ENCODE measurements at places on chromosomes 4 and X.

DNA sequence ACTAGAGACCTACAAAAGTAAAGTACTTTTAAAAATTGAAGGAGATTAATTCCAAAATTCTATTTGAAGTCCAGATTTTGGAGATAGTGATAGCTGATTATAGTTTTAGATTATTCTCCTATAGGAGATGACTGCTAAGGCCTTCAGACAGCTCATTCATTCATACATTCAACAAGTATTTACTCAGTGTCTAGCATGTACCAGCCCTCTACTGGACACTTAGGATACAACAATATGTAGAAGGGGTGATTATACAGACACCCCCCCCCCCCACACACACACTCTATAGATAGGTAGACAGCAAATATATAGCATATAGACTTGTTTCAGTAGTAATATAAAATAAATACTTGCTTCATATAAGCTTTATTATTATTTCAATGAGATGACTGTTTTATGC is 60.4 kb upstream of the TAF9B start:
- DNase-seq: no peak

GRCh38 chrX:17471121-17471520 is 96.1 kb downstream of the NHS start:
- no peak for DNase-seq

- no peak for DNase-seq
These were observed 279.0 kb downstream of the ANKRD50 start for GRCh38 chr4:124433500-124433899.

- no peak for DNase-seq
These were observed 869 bp downstream of the TMEM184C start for GRCh38 chr4:147617841-147618691.

GRCh38 chr4:16967722-16968121 is 69.3 kb upstream of the LDB2 start:
- DNase-seq: no peak

DNA sequence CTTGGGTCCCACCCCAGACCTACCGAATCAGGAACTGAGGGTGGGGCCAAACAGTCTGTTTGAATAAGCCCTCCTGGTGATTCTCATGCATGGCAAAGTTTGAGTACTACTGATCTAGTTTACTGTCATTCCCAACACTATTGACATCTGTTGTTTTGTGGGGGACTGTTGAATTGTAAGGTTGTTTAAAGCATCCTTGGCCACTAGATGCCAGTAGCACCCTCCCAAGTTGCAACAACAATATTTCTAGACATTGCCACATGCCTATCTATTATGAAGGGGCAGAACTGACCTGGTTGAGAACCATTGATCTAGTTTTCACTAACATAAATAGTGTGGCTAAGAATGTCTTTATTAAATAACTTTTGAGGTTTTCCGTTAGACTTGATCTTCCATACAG is 15.1 kb downstream of the TAF9B start:
- DNase-seq: no peak

GRCh38 chr4:39357002-39357401 is 9.2 kb downstream of the RFC1 start:
- no peak for DNase-seq

DNA sequence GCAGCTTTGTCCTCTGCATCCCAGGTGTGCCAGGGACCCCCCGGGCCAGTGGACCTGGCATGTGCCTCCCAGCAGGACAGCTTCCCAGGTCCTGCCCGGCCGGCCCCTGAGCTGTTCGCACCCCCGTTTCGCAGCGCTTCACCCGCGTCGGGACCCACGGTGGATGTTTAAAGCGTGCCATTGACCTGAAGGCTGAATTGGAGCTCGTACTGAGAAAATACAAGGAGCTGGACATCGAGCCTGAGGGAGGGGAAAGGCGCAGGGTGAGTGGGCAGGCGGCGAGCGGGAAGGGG is 7.9 kb downstream of the UVSSA start:
- DNase-seq: no peak

DNA sequence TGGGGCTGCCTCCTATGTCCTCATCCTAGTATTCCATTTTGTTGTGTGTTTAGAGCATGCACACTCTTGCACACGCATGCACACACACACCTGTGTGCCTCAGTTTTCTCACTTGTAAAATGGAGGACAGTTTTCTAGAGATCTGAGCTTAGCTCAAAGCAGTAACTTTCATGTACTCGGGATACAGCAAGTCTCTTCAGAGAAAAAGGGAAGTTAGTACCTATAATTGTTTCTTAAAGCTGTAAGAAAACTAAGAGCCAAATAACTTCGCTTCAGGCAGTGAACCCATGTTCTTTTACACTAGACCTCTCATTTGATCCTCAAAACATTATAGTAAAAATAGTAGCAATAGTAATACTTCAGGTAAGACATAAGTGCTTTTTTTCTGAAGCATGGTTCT is 49.6 kb downstream of the KIT start:
- DNase-seq: no peak

- DNase-seq: no peak
These were observed 488.2 kb downstream of the GRID2 start for GRCh38 chr4:92791871-92792440.

DNA sequence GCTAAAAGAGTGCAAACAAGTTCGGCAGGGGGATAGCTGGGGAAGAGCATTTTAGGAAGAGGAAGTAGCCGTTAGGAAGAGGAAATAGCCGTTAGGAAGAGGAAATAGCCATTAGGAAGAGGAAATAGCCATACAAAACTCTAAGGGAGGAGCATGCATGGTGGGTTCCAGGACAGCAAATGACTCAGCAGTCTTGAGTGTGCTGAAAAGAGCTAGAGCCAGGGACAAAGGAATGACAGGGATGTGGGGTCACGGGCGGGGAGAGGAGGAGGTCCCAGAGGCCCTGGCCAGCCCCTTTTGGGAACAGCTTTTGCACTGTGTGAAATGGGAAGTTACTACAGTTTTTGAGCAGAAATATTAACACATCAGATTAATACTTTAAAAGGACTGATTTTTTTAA is 882.6 kb downstream of the TRIML1 start:
- no peak for DNase-seq

DNA sequence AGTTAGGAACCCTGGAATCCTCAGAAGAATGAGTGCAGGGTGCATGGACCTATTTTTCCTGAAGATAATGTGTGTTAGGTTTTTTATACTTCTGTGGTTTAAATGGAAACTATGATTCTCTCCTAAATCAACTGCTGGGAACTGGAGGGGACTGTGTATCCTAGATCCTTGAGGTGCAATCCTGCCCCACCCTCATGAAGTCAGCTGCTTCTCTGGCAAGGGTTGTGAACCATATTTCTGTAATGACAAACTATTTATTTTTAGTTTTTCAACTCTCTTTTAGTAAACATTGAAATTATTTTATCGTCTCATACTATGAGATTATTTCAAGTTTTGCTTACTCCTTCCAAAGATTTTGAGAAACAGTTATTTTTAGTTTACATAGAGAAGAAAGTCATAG is 25.8 kb upstream of the VEGFC start:
- DNase-seq: no peak

DNA sequence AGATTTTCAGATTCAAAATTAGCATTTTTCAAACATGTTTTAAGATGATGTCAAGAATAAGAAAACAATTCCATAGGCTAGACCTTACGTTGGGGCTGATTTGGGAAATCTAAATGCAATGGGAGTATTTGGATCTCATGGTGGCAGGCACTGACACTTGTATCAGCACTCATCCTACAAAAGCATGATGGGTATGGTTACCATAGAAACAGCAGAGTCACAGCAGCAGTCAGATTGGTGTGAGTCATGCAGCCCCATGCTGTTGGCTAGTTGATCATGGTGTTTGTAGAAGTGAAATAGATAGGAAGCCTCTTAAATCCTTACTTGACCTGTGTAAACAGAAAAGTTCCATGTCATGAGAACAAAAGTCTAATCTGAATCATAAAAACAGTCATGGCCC is 1637.3 kb upstream of the PABPC4L start:
- no peak for DNase-seq

DNA sequence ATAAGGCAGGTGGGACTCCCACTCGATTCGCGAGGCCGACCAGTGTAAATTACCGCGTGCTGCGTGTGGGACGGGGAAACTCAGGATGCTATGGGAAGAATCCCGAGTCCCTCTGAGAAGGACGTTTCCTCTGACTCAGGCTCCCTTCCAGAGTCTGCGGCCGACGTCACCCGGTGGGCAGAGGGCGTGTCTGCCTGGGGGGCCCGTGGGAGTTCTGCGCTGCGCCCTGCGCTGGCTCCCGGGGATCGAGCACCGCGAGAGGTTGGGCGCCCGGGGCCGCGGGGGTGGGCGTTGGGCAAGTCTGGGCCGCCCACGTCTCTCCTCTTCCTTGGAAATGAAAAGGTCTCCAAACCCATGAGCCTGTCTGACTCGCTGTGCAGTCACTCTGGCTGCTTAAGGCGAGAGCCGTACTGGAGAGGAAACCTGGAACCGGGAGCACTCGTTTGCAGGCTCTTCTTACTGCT is 568 bp downstream of the NIPAL1 start:
- DNase-seq: peak; percentile 79

GRCh38 chr4:148245015-148245414 is 197.2 kb downstream of the NR3C2 start:
- DNase-seq: no peak

DNA sequence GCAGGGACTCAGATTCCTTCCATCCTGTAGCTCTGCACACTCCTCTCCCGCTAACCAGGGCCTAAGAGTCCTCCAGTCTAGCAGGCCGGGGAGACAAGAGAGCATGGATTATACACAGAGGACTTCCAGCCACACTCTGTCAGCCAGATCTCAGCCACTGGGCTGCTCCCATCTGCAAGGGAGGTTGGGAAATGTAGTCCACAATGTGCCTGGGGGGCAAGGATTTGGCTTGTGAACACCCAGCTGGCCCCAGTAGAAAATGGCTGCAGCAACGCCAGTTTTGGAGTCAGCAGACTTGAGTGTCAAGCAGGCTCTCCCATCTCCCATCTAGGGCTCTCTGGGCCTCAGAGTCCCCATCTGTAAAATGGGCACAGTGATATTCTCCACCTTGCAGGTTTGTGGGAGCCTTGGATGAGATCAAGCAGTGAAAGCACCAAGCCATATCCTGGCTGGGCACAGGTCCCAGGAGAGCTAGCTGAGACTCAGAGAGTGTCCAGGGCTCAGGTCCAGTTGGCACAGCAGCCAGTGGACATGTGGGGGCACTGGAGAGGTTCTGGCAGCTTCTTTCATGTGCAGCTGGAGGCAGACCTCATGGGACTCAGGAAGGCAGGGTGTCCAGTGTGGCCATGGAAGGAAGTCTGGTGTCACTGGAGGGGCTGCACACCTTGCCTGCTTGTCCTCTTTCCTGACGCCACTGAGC is 14.6 kb downstream of the PSAPL1 start:
- DNase-seq: peak; percentile 41

DNA sequence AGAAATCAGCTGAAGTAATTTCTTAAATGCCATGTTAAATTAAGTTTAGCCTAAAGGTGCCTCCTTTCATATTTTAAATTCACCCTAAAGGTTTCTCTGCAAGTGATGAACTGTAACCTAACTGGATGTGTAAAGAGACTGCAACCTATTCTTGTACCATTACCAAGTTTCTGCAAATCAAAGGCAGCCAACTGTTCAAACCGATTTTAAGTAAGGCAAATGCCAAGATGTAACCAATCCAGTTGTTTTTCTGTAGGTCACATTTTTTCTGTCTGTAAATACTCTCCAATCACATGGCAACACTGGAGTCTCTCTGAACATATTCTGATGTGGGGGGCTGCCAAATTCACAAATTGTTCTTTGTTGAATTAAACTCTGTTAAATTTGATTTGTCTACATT is 42.4 kb upstream of the FGF2 start:
- no peak for DNase-seq

DNA sequence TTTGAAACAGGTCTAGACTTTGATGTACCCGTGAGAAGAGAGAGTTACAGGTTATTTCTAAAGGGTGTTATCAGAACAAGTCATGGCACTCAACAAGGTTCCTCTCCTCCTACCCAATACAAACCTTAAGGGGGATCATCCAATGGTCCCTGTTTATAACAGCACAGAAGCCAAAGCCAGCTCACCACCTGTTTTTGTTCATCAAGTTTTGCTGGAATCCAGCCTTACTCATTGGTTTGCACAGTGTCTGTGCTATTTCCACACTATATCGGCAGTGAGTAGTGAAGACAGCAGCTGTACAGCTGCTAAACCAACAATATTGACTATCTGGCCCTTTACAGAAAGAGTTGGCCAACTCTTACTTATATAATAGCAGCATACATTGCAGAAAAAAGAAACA is 262.1 kb upstream of the STS start:
- no peak for DNase-seq

DNA sequence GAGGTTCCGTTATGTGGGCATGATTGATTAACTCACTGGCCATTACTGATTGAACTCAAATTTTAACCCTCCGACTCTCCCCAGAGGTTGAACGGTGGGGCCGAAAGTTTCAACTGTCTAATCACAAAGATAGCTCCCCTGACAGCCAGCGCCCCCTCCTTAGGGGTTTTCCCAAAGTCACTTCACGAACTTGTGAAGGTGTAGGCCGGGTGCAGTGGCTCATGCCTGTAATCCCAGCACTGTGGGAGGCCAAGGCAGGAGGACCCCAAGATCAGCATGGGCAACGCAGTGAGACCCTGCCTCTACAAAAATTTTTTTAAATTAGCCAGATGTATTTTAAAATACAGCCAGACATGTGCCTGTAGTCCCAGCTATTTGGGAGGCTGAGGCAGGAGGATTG is 39.8 kb upstream of the RBM47 start:
- no peak for DNase-seq

DNA sequence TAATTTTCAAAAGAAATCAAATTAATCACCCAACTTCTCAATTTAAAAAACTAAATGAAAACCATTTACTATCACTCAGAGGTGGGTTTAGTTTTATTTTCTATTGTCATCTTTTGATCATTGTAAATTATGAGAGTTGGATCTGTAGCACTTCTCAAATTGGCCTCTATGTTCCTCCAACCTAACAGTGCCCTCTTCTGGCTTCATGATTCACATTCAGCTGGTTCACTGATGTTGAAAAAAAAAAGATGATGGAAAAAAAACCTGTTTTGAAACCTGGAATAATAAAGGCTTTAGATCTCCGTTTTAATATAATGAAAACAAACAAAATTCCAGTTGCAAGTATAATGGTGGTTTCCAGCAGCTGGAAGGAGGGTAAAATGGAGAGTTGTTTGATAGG is 2.4 kb upstream of the NBDY start:
- DNase-seq: no peak

DNA sequence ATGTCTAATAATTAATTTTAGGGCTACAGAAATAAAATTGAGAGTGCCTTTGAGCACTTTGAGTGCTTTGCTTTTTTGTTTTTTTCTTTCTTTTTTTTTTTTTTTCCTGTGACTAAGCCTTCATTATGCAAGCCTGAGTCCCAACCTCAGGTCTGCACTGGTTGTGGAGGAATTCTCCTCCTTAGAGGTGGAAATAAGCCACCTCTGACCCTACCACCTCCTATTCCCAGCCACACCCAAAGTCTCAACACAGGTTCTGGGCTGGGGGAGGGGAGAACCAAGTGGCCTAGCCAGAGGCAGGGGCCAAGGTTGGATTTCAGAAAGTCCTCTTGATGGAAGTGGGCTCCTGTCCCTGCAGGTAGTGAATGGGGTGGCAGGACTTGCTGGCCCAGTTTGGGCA is 180.2 kb downstream of the ARAP2 start:
- no peak for DNase-seq

All from spleen (tissue), 13 donors.